ENCODE measurements at places on chromosomes 7 and 10.

GRCh38 chr10:97058521-97058920, 127.2 kb downstream of the SLIT1 start:
- DNase-seq: no peak

- DNase-seq: no peak
Observed at GRCh38 chr10:7048061-7048460, 362.8 kb downstream of the SFMBT2 start.

- DNase-seq: no peak
Observed at GRCh38 chr10:22133749-22134624, 83.8 kb downstream of the EBLN1 start.

DNA sequence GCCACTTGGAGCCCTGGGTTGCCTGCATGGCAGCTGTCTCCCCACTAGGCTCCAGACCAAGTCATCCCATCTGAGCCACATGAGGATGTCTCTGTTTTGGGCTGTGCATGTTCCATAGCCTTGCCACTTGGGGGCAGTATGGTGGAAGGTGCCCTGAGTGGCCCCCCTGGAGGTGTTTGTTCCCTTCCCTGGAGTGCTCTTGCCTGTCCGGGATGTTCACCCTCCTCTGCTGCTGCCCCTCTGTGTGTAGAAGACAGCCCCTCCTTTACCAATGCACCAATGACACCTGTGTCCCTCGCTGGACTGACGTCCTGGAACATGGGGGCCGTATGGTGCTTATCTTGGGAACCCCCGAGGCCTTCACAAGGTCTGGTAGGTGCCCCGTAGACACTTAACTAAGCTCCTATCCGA, 100.2 kb downstream of the ACTR3B start:
- DNase-seq: no peak

GRCh38 chr10:74529205-74529604, 297.2 kb upstream of the KAT6B start:
- DNase-seq: no peak

- no peak for DNase-seq
Observed at GRCh38 chr10:59879363-59879913, 26.9 kb downstream of the CCDC6 start.

- no peak for DNase-seq
Observed at GRCh38 chr7:4399596-4399995, 282.5 kb upstream of the FOXK1 start.

DNA sequence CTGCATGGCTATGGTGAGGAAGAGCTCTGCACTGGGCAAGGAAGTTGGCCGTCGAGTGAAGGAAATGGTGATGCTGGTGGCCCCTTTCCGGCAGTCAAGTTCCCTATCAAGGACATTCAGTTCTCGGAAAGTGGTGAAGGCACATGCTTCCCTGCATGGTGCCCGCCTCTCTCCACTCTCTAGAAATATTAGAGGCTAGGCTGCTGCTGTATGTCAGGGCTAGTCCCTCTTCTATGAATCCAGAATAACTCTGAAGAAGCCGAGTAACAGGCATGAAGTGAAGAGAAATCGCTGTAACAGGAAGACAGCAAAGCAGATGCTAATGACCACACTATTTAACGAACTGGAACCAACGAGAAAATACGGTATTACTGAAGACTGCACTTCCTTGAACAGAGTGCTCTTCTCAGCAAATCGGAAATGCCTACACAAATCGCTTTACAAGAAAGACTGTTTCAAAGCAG, 5.4 kb downstream of the IDI1 start:
- DNase-seq: no peak

- no peak for DNase-seq
Observed at GRCh38 chr7:45955286-45955685, 34.2 kb upstream of the IGFBP3 start.

GRCh38 chr10:44237364-44238049, 147.4 kb downstream of the CXCL12 start:
- DNase-seq: no peak

DNA sequence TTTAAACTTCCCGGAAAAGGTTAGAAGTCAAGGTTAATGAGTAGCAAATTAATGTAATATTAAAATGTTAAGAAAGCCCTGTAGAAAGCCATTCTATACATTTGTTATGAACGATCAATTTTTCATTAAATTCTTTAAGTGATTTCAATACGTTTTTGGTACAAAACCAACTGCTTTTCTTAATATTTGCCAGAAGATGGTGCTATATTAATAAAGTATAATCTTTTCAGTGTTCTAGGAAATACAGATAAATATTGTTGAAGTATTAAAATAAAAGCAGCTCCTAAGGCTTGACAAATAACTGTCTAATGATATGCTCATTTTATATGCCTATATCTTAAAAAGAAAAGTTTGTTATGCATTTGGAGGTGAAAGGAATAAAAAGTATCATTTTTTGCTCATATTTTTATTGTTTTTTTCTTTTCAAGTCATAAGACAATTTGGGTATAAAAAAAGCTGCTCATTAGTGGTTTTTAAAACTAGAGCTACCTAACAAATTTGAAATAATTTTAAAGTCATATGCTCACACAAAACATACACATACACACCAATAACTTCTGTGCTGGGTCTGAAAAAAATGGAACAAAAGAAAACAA, 130.3 kb upstream of the POT1 start:
- no peak for DNase-seq
